ENCODE measurements at places on chromosomes 1 and 21.

GRCh38 chr1:3393024-3393986 is 61.2 kb upstream of the ARHGEF16 start:
- no peak for DNase-seq

DNA sequence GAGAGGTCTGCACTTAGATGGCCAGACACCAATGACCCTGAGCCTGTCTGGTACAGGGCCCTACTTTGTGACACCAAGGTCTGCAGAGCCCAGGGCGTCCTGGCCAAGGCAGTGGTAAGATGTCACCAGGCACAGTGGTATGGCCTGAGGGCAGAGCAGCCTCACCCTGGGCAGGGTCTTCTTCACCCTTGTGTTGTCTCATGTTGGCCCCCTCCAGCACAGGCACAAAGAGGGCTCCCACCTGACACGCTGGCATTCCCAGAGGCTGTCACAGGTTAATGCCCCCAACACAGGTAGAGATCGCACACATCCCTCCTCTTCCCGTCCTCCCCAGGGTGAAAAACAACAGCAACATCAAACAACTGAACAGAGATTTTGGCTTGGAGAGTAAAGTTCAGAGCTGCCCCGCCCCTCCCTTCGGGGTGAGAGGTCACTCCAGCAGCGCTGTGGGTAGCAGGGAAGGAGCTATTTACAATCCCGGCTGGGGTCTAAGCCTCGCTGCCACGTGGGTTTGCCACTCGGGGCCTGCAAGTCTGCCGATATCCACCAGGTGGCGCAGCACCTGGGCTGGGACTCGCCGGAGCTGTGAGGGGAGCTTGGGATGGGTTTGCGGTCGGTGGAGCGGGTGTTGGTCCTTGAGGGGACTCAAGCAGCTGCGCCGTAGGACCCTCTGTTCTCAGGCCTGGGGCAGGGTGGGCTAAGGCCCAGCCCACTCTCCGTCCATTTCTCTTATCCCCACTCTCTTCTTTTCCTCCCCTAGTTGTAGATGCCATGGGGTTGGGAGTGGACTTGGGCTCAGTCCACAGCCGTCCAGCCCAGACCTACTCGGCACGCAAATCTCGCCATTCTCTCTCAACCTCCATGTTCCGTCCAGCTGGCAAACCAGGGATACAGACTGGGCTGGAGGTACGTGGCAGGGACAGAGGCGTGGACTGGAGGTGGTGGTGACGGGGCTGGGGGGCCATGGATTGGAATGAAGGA is 12.7 kb downstream of the EFNA3 start:
- DNase-seq = peak; percentile 81

DNA sequence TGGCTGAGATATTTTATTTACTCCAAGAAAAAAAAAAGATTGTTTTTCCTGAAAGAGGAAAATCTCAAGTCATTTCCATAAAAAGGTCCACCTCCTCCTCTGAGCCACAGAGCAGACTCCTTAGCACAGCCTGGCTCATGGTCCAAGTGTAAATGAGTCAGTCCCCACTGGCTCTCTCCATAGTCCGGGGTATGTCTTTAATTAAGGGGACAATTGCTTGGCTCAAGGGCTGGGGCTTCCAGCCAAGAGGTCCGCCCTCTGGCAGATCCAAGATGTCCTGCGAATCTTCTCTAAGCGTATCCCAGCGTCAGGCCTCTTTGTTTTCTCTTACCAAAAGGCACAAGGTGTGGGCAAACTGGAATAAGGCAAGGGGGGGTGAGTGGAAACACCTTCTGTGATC is 33.3 kb downstream of the FOXD2 start:
- DNase-seq = no peak

GRCh38 chr1:6109688-6110087 is 64.0 kb downstream of the KCNAB2 start:
- no peak for DNase-seq

GRCh38 chr1:180181048-180181447 is 26.4 kb downstream of the QSOX1 start:
- DNase-seq = no peak

GRCh38 chr1:178625695-178626094 is 99.3 kb upstream of the RALGPS2 start:
- no peak for DNase-seq

Data from SHP77 treated with DMSO at 0.1 percent for 48 hours (cell line).